Naive thymus-derived CD8-positive, alpha-beta T cell (primary cell): ENCODE measurements at places on chromosomes 12 and 14. TPM values are rescaled to one million over a fixed set of nuclear protein-coding genes. Genes with fewer than 3 reads are reported as not detected.

GRCh38 chr12:67068761-67069450 lies 200.3 kb upstream of the CAND1 start:
- H3K27ac ChIP-seq, result peak overlapping the region; percentile 89
- peaks cover 27% of the 10 kb centered on the region for H3K27me3 ChIP-seq
- DNase-seq, result no peak
- peaks cover 1% of the 10 kb centered on the region for H3K36me3 ChIP-seq
- H3K4me3 ChIP-seq, result peak overlapping the region; percentile 95

Gene TMEM117
- 3.9 TPM for total RNA-seq

DNA sequence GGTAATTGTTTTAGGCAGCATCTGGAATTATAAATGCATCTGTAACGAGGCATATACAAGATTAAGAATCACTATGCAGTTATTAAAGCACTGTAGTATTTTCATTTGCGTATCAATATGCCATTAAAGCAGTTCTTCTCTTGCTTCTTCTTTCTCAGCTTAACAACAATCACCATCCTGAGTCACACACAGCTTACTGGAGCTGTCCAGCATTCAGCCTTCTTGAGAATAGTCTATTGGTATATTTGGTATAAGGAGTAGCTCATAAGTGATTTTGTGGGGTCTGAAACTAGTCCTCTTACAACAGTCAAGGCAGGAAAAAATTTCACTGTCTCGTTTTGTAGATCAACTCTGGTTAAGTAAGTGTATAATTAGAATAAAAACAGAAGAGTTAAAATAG lies 523.0 kb upstream of the FOXG1 start:
- peaks cover 5% of the 10 kb centered on the region for H3K36me3 ChIP-seq
- no peak for DNase-seq
- H3K4me3 ChIP-seq, result no peak overlapping the region
- H3K27ac ChIP-seq, result no peak overlapping the region
- H3K4me1 ChIP-seq, result no peaks in the 10 kb centered on the region

GRCh38 chr12:62720661-62721330 lies 214.2 kb downstream of the PPM1H start:
- no peaks in the 10 kb centered on the region for H3K36me3 ChIP-seq
- no peak for DNase-seq
- H3K4me3 ChIP-seq, result no peak overlapping the region
- H3K27me3 ChIP-seq, result no peaks in the 10 kb centered on the region
- H3K4me1 ChIP-seq, result no peaks in the 10 kb centered on the region

DNA sequence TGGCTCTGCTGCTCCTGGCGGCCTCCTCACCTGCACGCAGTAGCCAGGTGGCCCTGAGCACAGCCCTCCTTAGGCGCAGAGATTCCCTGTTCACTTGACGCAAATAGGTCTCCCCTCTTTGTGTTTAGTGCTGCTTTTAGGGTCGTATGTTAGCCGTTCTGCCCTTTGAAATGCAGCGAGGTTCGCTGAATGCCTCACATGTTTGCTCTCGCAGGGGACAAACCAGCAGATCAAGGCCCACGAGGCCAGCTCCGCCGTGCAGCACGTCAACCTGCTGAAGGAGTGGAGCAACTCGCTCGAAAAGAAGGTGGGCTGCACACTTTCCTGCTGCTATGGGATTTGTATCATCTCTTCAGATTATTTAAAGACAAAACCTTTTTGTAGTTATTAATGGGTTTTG lies 31.4 kb upstream of the AMN start:
- H3K27ac ChIP-seq, result no peak overlapping the region
- DNase-seq, result no peak
- no peaks in the 10 kb centered on the region for H3K27me3 ChIP-seq
- no peak overlapping the region for H3K4me3 ChIP-seq

- H3K4me3 ChIP-seq, result peak overlapping the region; percentile 78
- DNase-seq, result peak; percentile 19
- H3K27ac ChIP-seq, result peak overlapping the region; percentile 92
- no peaks in the 10 kb centered on the region for H3K27me3 ChIP-seq
- H3K4me1 ChIP-seq, result peaks cover 26% of the 10 kb centered on the region
These were observed 5.8 kb downstream of the KMT5A start for GRCh38 chr12:123389560-123390351.

Gene LRCOL1
- not detected for total RNA-seq

- H3K4me3 ChIP-seq, result peak within 1 kb of the TSS; percentile 89
- no peak within 1 kb of the TSS for H3K27ac ChIP-seq
- peak; percentile 75 for DNase-seq
- H3K4me1 ChIP-seq, result peaks cover 14% of the 10 kb centered on the region
These were observed at the start of gene CCDC177 for GRCh38 chr14:69574263-69574953. CCDC177 (minus strand) TSS chr14:69574871; CDS start chr14:69573622, 1,249 bp downstream.

DNA sequence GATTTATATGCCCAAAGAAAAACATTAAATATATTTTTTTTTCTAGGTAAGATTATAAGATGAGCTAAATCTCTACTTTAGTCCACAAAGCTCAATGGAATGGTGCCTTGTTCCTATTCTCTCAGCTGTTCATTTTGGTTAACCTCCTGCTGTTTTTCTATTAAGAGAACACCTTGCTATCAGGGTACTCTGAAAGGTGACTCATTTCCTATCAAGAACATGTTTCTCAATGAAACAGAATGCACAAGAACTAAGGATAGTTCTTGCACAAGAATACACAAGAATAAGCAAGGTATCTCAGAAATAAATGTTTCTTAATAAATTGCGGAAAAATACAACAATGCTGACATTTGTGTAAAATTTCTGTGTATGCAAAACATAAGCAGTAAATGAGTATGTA lies 14.1 kb downstream of the ABCD2 start:
- H3K27ac ChIP-seq, result no peak overlapping the region
- H3K36me3 ChIP-seq, result peaks cover 42% of the 10 kb centered on the region
- H3K4me1 ChIP-seq, result peaks cover 33% of the 10 kb centered on the region
- DNase-seq, result no peak
- H3K27me3 ChIP-seq, result no peaks in the 10 kb centered on the region

DNA sequence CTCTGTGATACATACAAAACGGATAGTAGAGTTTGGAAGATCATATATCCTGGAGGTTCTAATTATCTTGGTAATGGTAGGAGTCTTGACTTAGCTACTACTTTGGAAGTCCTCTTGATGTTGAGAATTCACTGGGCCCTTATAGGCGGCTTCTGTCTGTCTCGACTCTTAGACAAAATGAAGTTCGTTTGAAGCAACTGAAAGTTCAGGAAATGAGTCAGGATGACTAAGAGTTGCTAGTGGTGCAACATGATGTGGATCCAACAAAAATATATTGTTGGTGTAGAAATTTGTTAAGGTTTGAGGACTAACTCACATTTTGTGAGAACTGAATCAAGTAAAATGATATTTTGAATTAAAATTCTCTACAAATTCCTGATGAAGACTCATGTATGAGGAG lies 272.7 kb downstream of the AEBP2 start:
- H3K36me3 ChIP-seq, result peaks cover 9% of the 10 kb centered on the region
- DNase-seq, result no peak
- no peaks in the 10 kb centered on the region for H3K27me3 ChIP-seq

- H3K36me3 ChIP-seq, result no peaks in the 10 kb centered on the region
- H3K4me3 ChIP-seq, result no peak overlapping the region
- DNase-seq, result no peak
These were observed 63.8 kb downstream of the FIGNL2 start for GRCh38 chr12:51784688-51785087.

Gene IL22
- not detected for total RNA-seq

GRCh38 chr12:103772367-103773108 lies 68.5 kb downstream of the NT5DC3 start:
- no peak for DNase-seq
- no peak overlapping the region for H3K27ac ChIP-seq
- no peak overlapping the region for H3K4me3 ChIP-seq
- H3K36me3 ChIP-seq, result peaks cover 19% of the 10 kb centered on the region

Gene OLR1
- total RNA-seq, result not detected

- no peak overlapping the region for H3K4me3 ChIP-seq
- no peaks in the 10 kb centered on the region for H3K4me1 ChIP-seq
- H3K27me3 ChIP-seq, result peaks cover 14% of the 10 kb centered on the region
- H3K36me3 ChIP-seq, result no peaks in the 10 kb centered on the region
- H3K27ac ChIP-seq, result no peak overlapping the region
These were observed 91.7 kb upstream of the SEL1L start for GRCh38 chr14:81625343-81625742.

DNA sequence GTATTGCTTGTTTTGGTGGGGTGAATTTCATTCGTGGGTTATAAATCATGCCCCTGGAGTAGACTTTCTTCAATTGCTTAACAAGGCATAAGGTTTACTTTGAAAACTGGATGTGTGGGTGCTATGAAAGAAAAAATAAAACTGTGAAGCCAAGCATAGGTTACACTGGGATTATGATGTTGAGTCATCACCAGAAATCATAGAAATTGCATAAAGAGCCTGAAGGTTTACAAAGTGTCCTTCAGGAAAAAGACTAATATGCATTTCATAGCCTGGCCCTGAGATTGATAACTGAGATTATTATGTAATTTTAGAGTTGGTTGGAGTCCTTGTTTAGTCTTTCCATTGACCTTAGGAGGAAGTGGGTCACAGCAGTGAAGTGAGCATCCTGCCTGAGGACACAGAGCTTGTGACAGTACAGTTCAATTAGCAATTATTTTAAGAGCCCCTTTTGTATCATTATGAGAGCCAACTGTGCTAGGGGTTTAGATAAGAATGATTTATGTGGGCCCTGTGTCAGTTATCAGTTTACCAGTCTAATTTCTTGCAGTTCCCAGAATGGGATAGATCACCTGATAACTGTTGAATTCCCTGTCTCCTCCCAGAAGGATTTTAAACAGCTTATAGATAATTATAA lies 13.6 kb downstream of the LRRK2 start:
- H3K36me3 ChIP-seq, result no peaks in the 10 kb centered on the region
- no peak overlapping the region for H3K27ac ChIP-seq
- peaks cover 18% of the 10 kb centered on the region for H3K4me1 ChIP-seq
- H3K27me3 ChIP-seq, result no peaks in the 10 kb centered on the region
- DNase-seq, result no peak

Gene FBLN5
- 7.2 TPM for total RNA-seq
